Kidney (tissue), 22 donors: ENCODE measurements at places on chromosomes 16 and 17. TPM values are rescaled to one million over a fixed set of nuclear protein-coding genes. Genes with fewer than 3 reads are reported as not detected.

Gene SLC16A13
- polyA plus RNA-seq: 11.6 TPM

Gene STAT3
- 55.6 TPM for polyA plus RNA-seq

GRCh38 chr16:53945996-53946395 is 242.0 kb downstream of the FTO start:
- H3K4me3 ChIP-seq: no peak overlapping the region
- H3K36me3 ChIP-seq: no peaks in the 10 kb centered on the region
- H3K4me1 ChIP-seq: no peaks in the 10 kb centered on the region
- no peak overlapping the region for H3K27ac ChIP-seq
- DNase-seq: no peak

Gene TCAP
- polyA plus RNA-seq: 1.7 TPM

- DNase-seq: no peak
- H3K4me1 ChIP-seq: no peaks in the 10 kb centered on the region
- H3K27ac ChIP-seq: peak overlapping the region; percentile 57
- no peaks in the 10 kb centered on the region for H3K36me3 ChIP-seq
- peak overlapping the region; percentile 84 for H3K4me3 ChIP-seq
Measured at GRCh38 chr17:55237841-55238178, 26.9 kb upstream of the HLF start.

Gene SOCS1
- 10.4 TPM for polyA plus RNA-seq
